Stimulated activated CD8-positive, alpha-beta memory T cell treated with anti-CD3 and anti-CD28 coated beads, Interleukin-15, amount 100 ng/mL, for 4 hours (primary cell): ENCODE measurements at places on chromosomes 2 and 18.

GRCh38 chr2:236824836-236825235 lies 255.2 kb downstream of the ACKR3 start:
- no peak for DNase-seq

DNA sequence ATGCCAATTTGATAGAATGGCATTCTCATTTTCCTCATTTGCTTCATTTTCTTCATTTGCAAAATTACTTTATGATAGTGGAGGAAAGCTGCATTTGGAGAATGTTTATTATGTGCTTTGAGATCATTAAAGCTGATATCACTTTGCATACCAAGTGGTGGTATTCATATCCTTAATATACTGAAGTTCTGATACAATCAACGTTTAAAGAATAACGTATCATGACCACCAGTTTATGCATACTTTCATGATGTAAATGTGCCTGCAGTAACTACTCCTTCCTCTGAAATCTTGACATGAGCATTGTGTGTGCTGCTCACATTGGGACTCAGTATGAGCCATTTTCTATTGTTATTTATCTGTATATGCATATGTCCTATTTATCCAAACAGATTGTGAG lies 302.1 kb downstream of the ARHGAP15 start:
- DNase-seq: no peak

DNA sequence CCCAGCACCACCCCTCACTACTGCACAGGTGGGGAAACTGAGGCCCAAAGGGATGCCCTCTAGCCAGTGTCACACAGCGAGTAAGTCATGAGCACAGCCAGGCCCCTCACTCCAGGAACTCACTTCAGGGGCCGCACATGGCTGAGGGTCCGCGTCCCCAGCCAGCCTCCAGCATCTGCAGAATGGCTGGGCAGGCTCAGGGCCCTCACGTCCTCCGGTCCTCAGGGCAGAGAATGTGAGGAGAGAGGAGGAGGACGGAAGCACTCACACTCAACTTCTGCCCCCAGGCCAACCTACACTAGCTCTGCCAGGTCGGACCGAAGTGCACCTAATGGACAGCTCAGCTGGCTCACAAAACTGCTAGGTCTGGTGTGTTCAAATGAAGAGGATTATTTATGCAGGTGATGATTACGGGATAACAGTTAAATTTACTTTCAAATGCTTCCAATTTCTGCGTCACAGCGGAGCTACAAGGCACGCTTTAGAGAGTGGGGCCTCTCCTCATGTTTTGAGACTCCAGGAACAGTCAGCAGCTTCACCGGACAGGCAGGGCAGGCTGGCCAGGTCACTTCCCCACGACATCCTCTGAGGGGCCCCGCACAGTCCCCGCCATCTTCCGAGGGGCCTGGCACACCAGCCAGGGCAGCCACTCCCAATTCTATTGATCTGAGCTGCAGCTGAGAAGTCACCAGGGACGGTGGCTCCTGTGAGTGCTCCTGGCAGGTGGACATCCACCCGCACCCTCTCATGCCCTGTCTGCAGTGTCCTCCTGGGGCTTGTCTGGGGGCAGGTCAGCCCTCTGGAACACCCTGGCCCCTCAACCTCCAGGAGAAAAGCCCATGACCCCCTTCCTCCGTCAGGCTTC lies 26.5 kb downstream of the KIF1A start:
- no peak for DNase-seq

GRCh38 chr18:9825571-9826073 lies 60.2 kb upstream of the TXNDC2 start:
- DNase-seq: no peak

DNA sequence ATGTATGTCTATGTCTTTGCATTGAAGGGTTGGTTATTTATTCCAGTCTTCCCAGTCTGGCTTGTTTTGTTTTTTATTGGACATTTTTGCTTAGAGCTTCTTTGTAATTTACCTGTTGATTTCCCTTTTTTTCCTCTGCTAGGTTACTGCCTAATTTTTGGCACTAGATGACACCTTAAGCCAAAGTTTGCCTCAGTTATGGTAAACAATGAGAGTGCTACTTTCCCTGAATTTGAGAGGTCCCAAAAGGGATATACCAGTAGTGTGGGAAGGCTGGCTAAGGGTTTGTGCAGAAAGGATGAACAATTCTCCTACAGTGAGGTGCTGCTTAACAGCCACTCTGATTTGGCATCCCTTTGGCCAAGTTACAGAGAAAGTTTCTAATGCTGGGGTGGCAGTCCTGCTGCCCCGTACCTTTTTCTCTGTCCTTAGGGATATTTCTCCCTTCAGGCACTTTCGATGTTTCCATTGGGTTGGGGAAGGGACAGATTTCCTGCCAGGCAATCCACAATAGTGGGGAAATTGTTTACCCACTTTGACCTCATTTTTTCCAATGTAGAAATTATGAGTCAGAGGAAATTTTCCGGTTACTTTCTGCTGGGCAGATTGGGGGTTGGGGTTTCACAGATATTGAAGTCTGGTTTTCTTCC lies 354.9 kb downstream of the PTPRM start:
- DNase-seq: no peak

DNA sequence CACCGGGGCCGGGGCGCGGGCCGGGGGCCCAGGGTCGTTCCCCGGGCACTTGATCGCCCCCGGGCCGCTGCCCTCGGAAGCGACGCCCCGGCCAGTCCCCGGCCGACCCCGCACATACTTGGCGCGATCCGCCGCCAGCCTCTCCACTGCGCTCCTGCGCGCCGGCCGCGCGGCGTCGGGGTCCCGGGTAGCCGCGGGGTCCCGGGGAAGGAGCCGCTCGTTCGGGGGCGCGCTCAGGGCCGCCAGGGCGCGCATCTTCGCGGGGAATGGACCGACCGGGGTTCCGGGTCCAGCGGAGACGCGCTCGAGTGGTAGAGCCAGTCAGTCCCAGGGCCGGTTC lies 204 bp downstream of the FAM110C start:
- no peak for DNase-seq

DNA sequence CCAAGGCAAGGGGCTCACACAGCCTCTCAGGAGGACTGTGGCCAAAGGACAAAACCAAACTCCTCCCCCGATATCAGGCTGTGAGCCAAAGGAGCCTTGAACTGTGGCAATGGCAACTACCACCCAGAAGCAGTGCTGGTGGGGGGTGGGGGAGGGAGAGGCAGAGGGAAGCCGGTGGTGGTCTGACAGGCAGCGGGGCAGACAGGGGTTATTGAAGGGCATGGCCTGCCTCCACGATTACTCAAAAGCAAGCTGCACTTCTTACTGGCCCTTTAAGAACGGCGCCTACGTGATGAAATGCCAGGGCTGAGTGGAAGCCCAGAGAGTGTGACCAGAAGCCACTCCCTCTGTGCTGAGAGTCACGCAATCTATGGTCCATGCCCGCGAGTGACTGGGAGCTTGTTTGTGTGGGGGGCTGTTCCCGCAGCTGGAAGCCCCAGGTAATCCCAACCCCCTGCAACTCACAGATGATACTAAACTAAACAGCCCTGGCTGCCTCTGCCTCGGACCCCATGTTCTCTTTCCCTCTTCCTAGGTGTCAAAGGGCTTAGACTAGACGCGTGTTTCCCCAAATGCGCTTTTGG lies 128.2 kb upstream of the CXCR4 start:
- no peak for DNase-seq

DNA sequence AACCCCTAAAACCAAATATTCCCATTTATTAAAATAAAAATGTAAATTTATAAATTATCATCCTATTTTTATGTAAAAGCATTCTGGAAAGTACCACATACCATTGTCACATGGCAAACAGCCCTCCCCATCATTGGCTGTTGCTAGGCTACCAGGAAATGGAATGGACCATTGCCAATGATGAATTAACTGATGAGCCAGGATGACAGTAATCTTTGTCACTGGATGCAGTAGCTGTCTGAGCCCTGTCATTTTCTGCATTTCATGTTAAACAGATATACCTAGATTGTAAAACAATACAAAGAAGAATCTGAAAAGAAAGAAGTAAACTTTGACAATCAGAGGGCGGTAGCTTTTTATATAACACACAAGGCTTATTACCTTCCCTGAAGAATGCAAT lies 641.4 kb downstream of the BCL11A start:
- DNase-seq: no peak

- DNase-seq: no peak
Observed at GRCh38 chr2:55824551-55825096, 99.0 kb downstream of the EFEMP1 start.

DNA sequence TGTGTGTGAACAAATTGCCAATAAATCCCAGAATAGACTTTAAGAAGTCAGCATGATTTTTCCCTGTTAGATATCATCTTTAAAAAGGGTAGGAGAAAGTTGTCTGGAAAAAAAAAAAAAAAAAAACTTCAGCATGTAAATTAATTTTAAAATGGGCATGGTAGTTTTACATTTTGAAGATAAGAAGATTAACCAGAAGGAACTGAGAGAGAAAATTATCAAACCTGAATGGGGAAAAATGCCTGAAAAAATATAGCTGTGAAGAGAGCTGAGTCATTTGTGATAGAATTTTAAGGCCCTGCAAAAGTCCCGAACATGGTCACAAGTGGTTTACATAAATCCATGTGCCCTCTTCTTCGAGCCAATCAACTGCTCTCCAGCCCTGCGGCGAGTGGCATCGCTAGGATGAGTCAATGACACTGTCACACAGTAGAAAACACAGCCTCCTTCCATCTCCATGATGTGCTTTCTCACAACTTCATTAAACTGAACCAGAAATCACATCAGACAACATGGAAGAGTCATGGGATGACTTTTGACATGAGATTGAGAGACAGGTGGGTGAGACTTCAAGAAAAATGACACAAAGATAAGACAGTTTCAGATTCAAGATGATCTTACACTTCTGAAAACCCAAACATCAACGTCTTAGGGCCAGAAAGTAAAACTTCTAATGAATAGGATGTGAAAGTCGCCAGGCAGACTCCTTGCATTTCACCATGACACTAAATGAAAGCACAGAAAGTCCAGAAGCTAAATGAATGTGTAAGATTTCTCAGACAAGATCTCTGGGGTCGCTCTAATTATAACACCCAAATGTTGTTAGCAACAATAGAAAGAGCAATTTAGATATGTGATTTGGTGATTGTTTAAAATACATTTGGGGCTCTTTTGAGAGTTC lies 273.0 kb upstream of the ID2 start:
- peak; percentile 19 for DNase-seq

- DNase-seq: no peak
Observed at GRCh38 chr2:43302182-43302960, 76.0 kb upstream of the ZFP36L2 start.

DNA sequence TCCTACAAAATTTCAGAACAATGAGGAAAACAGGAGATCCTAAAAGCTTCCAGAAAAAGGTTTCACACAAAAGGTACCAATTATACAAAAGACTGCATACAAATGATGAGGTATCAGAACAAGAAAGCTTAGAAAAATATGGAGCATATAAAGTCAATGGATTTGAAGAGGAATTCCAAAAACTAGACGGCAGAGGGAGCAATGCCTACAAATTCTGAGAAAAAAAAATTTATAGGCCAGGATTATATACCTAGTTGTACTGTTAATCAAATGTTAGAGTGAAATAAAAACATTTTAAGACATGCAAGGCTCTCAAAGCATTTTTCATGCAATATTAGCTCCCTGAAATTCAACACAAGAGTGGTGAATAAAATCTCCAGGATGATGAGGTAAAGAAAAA lies 106.2 kb downstream of the ZRANB3 start:
- no peak for DNase-seq

GRCh38 chr2:17515652-17516051 lies 2.6 kb downstream of the RAD51AP2 start:
- no peak for DNase-seq

DNA sequence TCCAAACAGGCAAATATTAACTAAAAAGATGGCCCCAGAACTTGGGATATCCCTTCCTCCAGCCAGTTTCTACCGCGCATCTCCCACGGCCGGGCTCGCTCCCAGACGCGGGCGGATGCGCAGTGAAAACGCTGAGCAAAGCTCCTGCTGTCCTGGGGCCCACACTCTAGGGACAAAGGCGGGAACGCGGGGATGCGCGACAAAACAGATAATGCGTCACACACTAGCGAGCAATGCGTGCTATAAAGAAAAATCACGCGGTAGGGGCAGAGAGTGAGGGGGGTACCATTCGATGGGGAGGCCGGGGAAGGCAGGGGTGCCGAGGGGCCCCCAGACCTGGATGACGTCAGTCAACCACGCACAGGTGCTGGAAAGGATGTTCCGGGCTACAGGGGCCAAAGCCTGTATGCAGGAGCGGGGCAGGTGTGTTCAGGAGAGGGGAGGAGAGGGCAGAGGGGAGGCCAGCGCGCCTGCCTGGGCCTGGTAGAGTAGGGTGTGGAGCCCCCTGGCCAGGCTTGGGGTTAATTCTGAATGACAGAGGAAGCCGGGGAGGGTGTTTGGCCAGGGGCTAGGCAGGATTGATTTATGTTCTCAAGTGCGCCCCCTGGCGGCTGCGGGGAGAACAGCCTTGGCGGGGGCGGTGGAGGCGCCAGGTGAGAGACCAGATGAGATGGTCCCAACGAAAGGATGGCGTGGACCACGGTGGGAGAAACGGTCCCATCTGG lies 14.9 kb upstream of the ITM2C start:
- DNase-seq: peak; percentile 34

DNA sequence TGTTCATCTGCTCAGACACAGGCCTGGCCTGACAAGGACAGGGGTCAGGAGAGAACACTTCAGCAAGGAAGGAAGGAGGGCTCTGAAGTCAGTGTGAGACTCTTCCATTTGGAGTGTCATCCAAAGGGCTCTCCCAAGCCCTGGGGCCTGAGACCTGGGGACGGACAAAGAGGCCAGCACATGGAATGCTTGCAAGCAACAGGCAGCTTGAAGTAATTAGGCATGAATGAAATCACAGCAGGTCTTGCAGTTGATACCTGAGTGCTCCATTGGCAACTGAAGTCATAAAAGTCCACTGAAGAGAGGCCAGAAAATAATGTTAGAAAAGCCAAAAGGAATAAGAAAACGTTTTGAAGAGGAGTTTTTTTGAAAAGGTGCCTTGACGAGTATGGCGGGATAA lies 231.7 kb downstream of the VAPA start:
- DNase-seq: no peak

DNA sequence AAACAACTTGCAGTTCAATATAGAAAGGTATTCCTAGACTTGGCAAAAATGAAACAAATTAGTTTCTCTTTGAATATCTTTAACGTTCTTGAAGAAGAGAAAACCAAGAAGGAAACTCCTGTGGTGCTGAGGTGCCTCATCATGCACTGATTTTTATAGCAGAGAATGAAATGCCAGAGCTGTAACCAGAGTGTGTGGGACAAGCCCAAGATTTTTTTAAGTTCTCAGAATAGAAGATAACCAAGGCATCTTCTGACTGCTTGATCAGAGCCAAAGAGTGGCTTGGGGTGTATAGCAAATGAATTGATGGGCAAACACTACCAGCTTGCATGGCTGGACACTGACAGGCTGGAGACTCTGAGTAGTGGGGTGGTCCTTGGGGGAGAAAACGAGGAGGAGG lies 7.9 kb downstream of the FHOD3 start:
- no peak for DNase-seq

GRCh38 chr2:126029316-126029715 lies 626.6 kb upstream of the GYPC start:
- no peak for DNase-seq

DNA sequence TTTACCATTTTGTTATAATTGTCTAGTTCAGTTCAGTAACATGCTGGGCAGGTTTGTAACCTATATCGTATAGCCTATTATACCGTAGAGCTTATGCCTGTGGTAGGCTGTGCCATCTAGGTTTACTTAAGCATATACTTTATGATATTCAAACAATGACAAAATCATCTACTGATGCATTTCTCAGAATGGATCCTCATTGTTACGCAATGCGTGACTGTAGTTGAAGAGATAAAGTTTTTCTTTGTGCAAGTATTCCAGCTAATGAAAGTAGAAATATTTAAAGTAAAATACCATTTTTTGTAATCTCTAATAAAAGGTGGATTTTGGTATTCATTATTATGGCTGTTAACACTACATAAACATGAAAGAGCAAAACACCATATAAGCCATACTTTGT lies 100.2 kb downstream of the LRRTM4 start:
- no peak for DNase-seq
